ENCODE measurements at places on chromosomes 5 and 9. TPM values are rescaled to one million over a fixed set of nuclear protein-coding genes. Genes with fewer than 3 reads are reported as not detected.

ACOT12 gene
- not detected for total RNA-seq

C5orf24 gene
- total RNA-seq: 41.4 TPM

TRIM7 gene
- total RNA-seq: 0.27 TPM

SEMA5A gene
- 20.4 TPM for total RNA-seq

COL15A1 gene
- total RNA-seq: 1.6 TPM

AHRR gene
- 12.9 TPM for total RNA-seq

MYOT gene
- not detected for total RNA-seq

CNTNAP3 gene
- 12.8 TPM for total RNA-seq

PCDH12 gene
- total RNA-seq: not detected

OR1Q1 gene
- total RNA-seq: not detected

WNK2 gene
- 0.02 TPM for total RNA-seq

FOXD4L3 gene
- total RNA-seq: not detected

ADAMTSL1 gene
- total RNA-seq: 11.7 TPM

TRIM36 gene
- total RNA-seq: 20.0 TPM

GPR151 gene
- total RNA-seq: not detected

KCNN2 gene
- total RNA-seq: 0.31 TPM

DNA sequence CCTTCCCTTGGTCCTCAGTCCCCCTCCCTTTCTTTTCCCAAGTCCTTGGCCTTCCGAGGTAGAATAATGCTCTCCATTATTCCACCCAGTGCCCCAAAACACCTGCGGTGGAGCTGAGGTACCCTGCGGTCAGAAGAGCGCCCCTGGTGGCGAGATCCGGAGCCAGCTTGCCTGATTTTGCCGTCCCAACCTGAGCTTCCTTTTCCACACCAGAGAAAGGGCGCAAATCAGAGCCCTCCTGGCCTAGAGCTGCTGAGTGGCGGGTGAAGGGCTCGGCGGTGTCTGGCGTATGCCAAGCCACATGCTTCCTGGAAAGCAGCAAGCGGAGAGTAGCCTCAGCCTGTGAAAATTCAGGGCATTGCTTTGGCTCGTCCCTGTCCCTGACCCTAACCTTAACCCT, 21.1 kb upstream of the CARTPT start:
- no peak for DNase-seq

DNA sequence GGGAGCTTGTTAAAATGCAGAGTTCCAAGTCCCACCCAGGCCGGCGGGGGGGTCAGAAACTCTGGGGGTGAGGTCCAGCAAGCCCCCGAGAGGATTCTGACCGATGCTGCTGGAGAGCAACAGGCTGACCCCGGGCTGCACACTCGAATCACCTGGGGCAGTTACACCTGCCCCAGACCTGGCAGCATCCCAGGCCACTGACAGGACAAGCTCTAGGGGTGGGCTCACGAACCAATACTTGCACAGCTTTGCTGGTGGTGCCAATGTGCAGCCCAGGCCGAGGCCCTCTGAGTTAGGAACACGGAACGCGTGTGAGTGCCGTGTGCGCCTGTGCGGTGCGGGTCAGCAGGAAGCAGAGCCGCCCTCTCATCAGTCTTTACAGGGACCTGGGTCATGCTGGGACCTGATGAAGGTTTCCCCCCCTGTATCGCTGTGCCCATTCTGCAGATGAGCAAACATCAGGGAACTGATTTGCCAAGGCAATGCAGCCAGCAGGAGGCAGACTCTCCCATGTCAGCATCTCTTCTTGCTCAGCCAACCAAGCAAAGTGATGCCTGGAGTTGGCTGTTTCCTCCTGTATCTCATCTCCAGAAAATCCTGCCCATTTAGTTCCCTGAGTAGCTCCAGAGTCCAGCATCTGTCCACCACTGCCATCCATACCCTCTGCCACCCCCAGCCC, 16.3 kb downstream of the FAM163B start:
- no peak for DNase-seq

DNA sequence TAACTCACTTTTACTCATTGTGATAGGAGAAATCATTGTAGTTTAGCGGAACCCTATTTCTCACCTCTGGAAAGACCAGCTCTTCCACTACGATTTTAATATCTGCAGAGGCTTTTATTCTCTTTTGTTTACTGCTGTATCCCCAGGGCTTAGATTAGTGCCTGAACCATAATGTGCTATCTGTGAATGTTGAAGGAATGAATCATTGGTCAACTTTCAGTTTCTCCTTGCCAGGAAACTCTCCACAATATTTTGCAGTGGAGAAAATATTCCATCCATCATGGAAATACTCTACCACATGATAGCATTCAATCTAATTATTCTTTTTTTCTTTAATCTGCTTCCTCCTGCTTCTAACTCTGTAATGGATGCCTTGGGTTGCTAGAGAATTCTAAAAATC, 263.5 kb upstream of the PTPRD start:
- no peak for DNase-seq

- no peak for DNase-seq
Observed at GRCh38 chr5:43270645-43271044, 42.6 kb downstream of the HMGCS1 start.

DNA sequence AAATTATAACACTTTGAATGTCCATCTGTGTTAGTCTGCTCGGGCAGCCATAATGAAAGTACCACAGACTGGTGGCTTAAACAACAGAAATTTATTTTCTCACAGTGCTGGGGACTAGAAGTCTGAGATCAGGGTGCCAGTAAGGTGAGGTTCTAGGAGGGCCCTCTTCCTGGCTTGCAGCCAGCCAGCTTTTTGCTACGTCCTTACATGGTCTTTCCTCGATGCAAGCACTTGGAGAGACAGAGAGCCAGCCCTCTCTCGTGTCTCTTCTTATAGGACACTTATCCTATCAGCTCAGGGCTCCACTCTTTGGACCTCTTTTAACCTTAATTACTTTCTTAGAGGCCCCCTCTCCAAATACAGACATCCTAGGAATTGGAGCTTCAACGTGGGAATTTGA, 351.8 kb downstream of the SPOCK1 start:
- DNase-seq: no peak

GRCh38 chr9:7172154-7173115, 414.7 kb downstream of the KDM4C start:
- no peak for DNase-seq

GRCh38 chr9:122453677-122454135, 24.0 kb downstream of the OR1J1 start:
- no peak for DNase-seq

DNA sequence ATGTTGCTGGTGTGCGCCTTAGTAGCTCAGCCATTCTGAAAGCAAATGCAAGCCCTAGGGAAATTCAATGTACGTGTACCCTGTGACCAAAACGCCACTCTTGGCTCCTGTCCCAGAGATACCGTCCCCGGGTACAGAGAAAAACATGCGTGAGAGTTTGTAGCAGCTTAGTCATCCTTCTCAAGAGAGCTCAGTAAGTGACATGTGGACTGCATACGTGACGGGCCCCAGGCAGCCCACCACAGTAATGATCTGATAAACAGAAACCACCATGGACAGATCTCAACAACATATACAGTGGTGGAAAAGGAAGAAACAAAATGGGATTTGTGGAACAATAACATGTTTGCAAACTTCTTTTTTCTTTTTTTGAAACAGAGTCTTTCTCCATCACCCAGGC, 45.1 kb downstream of the S1PR3 start:
- peak; percentile 16 for DNase-seq

DNA sequence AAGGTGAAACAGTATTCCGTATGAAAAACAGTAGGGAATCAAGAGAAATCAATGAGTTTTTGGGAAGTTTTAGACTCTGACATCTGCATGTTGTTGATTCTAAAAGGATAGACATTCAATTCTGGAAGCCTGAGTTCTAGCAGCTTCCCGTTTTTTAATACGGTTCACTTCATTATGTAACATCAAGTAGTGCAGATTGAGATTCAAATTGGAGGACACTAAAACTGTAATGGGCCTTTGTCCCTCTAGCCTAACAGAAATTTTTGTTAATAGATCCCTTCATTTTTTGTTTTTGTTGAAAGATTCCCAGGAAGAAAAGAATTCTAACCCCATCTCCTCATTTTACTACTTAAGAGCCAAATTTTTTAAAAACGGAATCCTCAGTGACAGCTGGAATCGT, 384.6 kb downstream of the SH3GL2 start:
- no peak for DNase-seq

- no peak for DNase-seq
Observed at GRCh38 chr5:143205883-143206195, 197.6 kb downstream of the NR3C1 start.

DNA sequence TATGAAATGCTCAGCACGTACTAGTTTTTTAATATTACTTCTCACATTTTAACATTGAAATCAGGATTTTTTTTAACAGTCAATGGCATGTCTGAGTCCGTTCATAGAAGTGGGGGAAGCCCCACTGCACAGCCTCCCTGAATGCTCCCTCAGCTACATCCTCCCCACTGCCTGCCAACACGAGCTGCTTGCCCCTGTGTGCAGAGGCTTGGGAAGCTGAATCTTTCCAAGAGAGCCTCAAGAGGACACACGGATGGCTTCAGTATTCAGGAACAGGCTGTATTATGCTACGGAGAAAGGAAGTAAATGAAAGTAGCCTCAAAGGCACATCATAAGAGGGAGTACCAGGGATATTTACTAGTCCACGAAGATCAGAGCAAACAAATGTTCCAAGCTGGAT, 248.7 kb downstream of the SPOCK1 start:
- no peak for DNase-seq

GRCh38 chr9:15080401-15080800, 170.2 kb upstream of the FREM1 start:
- DNase-seq: no peak

DNA sequence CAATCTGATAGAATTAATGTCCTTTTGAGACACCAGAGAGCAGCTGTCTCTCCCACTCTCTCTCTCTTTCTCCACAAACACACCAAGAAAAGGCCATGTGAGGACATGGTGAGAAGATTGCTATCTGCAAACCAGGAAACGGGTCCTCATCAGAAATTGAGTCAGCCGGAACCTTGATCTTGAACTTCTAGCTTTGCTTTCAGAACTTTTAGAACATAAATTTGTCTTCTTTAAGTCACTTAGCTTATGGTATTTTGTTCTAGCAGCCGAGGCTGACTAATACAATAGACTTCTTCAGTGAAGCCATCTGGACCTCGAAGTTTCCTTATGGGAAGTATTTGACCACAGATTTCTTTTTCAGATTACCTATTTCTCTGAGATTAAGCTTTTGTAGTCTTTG, 18.1 kb downstream of the NEUROG1 start:
- no peak for DNase-seq

DNA sequence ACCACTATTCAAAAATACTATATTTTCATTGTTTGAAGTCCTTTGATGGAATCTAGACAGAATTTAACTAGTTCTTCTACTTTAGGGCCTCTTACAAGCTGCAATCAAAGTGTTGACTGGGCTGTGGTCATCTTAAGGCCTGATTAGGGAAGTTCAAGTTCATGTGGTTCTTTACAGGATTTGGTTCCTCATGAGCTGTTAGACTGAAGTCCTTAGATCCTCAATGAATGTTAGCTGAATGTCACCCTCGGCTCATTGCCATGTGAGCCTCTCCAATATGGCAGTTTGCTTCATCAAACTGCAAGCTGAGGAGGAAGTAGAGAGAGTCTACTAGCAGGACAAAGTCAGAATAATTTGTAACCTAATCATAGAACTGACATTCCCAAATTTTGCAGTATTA, 135.1 kb downstream of the CSNK1G3 start:
- DNase-seq: no peak

GRCh38 chr5:129103397-129103796, 8.8 kb downstream of the ISOC1 start:
- no peak for DNase-seq

DNA sequence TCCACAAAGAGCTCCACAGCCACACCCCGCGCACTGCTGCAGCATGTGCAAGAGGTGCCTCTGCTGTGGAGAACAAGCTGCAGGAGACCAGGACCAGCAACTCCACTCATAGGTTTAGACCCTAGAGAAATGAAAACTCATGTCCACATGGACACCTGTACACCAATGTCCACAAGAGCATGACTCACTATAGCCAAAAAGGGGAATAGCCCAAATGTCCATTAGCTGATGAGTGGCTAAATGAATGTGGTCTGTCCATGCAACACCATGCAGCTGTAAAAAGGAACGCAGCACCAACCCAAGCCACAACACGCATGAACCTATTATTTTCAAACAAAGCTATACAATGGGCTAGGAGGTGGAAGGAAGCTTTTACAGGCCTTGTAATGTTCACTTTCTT, 18.1 kb downstream of the DYNC2I2 start:
- DNase-seq: no peak

GRCh38 chr5:127012916-127013315, 17.4 kb downstream of the MARCHF3 start:
- DNase-seq: no peak

DNA sequence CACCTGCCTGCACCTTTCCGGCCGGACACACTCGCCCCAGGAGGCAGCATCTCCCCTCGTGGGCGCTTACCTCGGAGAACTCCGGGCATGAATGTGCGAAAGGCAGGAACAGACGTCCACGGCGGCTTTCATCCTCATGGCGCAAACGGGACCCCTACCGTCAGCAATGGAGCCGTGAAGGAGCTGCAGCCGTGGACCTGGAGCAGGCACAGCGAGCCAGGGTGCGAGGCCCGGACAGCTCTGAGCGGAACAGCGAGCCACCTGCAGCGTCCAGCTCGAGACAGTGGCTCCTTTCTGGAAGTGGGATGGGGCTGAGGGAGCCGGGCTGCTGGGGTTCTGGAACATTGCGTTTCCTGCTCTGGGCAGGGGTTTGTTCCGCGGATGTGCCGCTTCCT, 7.8 kb upstream of the SLC6A19 start:
- DNase-seq: no peak

- peak; percentile 24 for DNase-seq
Observed at GRCh38 chr9:118595719-118596305, 773.4 kb downstream of the BRINP1 start.

DNA sequence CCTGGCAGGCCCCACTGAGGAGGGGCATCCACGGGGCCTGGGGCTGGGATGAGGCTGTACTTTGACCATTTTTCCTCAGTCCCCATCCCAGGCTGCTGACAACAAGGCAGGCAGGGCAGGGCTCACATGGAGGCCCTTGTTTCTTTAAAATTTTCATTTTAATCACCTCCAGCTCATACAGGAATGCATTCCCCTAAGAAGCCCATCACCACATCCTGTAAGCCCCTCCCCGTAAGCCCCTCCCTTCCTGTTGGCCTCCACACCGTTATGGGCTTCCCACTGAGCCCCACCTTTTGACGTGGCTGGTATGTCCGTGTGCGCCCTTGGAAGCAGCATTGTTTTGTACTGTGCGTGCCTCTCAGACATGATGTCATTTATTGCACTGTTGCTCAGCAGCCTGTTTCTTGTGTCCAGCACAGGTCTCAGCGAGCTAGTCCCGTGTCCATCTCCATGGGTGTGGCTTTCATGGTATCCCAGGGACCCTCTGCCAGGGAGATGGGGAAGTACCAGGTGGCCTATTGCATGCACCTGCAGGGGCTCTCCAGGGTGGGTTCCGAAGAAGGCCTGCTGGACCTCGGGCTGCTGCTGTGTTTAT, 22.4 kb downstream of the PHF2 start:
- no peak for DNase-seq

GRCh38 chr5:157108976-157109375, at the start of gene HAVCR2:
TSS of gene HAVCR2 (minus strand) at chr5:157109044. CDS start at chr5:157108983, 61 bp downstream.
- no peak for DNase-seq

- peak; percentile 14 for DNase-seq
Observed at GRCh38 chr5:170070556-170071412, 34.9 kb upstream of the FOXI1 start.
